NCI-H146 (cell line): ENCODE measurements at places on chromosomes 5 and 9.

- DNase-seq, result no peak
Measured at GRCh38 chr9:124513376-124513994, 6.3 kb upstream of the NR5A1 start.

- DNase-seq, result peak; percentile 16
Measured at GRCh38 chr5:53110156-53110555, 599 bp upstream of the MOCS2 start.

DNA sequence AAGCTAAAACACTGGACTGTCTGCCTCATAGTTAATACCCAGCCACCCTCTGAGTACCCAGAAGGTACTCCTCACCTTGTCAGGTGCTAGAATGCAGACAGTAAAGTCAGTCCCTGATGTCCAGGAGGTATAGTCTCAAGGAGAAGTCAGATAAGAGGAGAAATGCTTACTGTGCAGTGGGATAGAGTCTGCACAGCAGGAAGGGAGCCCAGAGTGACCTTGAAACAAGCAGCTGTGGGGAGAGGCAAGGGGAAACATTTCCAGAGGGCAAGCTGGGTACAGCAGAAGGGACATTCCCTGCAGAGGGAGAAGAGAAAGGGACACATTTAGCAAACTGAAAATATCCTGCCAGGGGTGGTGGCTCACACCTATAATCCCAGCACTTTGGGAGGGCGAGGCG lies 122.7 kb downstream of the GCNT1 start:
- peak; percentile 6 for DNase-seq

- DNase-seq, result no peak
Measured at GRCh38 chr5:120463006-120463680, 957 bp upstream of the PRR16 start.

DNA sequence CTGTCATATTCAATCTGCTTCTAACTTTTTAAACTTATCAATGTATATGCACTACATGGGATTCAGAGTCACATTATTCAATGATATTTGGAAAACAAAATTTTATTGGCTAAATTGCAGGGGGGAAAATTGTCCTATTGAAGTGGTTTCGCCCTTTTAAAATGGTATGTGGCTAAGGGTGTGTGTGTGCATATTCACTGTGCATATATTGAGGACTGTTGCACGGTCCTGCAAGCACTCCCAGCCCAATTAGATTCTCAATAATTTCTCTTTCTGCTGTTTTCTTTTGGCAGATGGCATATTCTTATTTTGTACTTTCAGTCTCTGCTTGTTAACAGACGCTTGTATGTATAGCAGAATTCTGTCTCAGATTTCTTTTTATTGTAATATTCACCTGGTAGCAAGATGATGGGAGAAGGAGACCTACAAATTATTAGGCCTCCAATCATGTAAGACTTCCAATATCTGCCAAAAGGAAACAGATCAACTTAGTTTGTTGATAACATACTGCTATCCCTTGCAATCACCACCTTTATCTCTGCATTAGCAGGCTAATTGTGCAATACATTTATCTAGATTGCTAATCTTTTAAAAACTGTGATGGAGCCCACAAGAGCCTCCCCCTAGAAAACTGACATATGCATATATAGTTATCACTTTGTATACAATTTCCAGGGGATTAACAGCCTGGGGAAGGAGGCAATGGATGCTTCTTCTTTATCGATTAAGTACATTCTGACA lies 411.5 kb downstream of the PLK2 start:
- DNase-seq, result no peak

DNA sequence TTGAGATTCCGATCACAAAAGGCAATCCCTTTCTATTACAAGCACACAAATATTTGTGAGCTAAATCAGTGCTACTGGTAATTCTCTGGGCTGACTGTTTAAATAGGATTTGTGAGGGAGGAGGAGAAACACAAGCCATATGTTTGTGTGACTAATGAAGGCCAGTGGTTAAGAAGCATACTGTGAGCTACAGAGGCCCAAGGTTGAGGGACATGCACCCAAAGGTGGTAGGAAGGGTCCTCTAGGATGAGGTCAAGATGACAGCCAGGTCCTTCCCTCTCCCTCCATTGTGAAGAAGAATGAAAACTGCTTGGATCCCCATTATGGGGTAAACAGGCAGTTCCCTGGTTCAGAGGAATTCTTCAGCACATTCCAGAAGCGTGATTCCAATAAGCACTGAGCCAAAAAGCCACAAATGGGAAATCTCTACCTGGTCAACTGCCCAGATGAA lies 83.9 kb downstream of the SPOCK1 start:
- no peak for DNase-seq

- DNase-seq, result no peak
Measured at GRCh38 chr9:77561331-77562018, 86.6 kb downstream of the GNA14 start.

- no peak for DNase-seq
Measured at GRCh38 chr5:179413086-179413690, 67.9 kb upstream of the ADAMTS2 start.

DNA sequence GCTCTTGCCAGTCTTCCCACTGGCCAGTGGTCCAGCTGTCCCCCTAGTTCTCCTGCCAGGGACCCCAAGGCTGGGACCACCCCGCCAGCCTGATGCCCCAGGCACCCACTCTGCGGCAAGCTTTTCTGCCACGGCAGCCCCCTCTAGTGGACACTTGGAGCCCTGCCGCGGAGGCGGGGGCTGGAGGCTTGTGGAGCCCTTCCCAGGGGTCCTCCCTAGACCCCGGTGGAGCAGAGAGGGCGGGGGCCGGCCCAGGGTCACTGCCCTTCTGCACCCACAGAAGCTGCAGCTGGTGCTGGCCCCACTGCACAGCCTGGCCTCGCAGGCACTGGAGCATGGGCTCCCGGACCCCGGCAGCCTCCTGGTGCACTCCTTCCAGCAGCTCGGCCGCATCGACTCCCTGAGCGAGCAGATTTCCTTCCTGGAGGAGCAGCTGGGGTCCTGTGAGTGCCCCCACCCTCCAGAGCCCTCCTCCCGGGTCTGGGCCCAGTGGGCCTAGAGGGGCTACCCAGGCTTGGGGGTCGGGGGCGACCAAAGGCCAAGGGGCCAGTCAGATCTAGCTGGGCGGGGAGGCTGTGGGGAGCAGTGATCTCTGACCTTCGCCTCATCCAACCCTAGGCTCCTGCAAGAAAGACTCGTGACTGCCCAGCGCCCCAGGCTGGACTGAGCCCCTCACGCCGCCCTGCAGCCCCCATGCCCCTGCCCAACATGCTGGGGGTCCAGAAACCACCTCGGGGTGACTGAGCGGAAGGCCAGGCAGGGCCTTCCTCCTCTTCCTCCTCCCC lies 9.1 kb downstream of the EGFL7 start:
- no peak for DNase-seq

DNA sequence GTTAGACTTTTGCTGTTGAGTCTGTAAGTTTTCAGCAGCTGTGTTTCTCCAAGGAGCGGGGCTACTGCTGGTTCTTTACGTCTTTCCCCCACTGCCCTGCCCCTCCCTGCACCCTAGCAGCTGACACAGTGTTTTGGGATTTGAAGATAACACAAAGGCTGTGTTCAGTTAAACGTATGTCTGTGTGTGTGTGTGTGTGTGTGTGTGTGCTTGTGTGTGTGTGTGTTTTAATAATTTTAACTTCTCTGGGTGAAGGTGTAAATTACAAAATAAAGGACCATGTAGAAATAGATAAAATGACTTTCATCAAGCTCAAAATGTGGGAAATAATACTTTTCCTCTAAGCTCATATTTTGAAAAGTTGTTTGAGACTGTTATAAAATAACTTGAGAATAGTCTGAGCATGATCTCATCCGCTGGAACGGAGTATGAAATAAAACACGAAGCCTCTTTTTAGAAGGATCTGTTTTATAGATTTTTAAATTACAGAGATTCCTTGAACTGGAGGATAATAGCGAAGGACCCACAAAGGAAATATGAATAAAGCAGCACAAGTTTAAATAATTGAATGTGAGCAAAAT lies 10.9 kb downstream of the ABL1 start:
- DNase-seq, result no peak

DNA sequence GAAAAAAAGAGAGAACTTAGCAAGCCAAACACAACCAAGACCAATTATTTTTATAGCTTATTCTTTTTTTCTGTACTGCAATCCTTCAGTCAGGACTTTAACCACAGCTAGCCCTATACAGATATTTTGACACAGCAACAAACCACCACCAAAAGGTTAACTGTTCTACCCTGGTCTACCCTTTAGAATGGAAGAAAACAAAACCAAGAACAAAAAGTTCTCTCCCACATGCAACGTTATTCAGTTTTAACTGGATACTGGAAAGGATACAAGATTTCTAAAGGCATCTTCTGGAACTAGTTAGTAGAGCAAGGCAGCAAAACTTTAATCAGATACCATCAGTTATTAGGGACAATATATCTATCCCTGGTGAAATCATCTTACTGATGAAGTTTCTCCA lies 32.6 kb downstream of the ECPAS start:
- no peak for DNase-seq

DNA sequence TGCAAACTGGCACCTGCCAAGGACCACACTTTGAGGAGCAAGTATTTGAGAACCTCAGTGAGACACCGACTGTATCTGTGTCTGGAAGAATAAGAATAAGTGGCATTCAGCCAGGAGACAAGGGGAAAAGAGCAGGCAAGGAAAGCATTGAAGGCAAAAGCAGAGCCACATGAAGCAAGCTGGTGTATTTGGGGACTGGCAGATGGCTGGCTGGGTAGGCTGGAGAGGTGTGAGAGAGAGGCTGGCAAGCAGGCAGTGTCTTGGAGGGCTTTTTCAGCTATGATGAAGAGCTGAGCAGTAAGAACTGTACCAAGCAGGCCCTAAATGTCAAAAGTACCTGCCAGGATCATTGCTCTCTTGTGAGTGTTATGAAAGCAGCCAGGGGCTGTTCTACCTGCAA lies 14.1 kb upstream of the C5orf58 start:
- no peak for DNase-seq

GRCh38 chr9:124217836-124218437 lies 39.8 kb upstream of the NEK6 start:
- DNase-seq, result no peak

- DNase-seq, result no peak
Measured at GRCh38 chr5:78411586-78411985, 51.2 kb downstream of the SCAMP1 start.

GRCh38 chr5:18111906-18112465 lies 477.7 kb downstream of the TAF11L14 start:
- no peak for DNase-seq

DNA sequence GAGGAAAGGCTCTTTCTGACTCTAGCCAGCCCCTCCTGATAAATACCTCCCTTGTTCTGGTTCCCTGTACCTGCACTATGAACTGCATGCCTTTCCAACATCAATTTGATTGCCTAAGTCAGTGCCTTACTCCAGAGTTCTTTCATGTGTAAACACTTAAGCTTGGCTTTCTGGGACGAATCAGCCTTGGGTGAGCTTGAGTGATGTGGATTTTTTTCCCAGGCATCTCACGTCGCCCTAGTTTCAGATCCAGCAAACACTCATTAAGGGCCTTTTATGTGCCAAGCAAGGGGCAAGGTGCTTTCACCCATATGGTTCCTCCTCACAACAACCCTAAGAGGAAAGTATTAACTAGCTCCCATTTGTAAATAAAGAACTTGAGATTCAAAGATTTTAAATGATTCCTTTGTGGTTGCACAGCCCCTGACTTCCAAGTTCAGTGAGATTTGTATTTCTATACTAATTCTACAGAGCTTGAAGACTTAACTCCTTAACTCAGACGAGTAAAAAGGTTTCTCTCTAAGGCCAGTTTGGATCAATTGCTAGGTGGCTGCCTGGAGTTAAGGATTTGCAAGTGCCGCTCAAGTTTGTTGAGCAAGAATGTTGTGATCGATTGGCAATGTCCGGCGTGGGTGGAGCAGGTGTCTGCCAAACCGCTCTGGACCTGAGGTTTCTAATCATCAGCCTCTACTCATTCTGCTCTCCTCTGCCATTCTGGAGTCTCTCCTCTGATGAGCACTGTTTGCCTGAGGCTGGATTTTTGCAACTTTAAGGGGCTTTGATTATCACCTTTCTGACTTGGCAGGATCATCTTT lies 20.2 kb upstream of the TJP2 start:
- DNase-seq, result no peak

GRCh38 chr5:135487839-135488514 lies 35.8 kb upstream of the TIFAB start:
- no peak for DNase-seq

- DNase-seq, result no peak
Measured at GRCh38 chr5:31824869-31825517, 186.1 kb downstream of the PDZD2 start.

- no peak for DNase-seq
Measured at GRCh38 chr5:149735066-149735465, 5.0 kb downstream of the PPARGC1B start.

GRCh38 chr9:98765256-98765655 lies 31.1 kb downstream of the ANKS6 start:
- DNase-seq, result peak; percentile 29

GRCh38 chr5:139964994-139965565 lies 78.0 kb downstream of the NRG2 start:
- no peak for DNase-seq

GRCh38 chr5:38445374-38446028 lies 110.9 kb downstream of the LIFR start:
- DNase-seq, result no peak

DNA sequence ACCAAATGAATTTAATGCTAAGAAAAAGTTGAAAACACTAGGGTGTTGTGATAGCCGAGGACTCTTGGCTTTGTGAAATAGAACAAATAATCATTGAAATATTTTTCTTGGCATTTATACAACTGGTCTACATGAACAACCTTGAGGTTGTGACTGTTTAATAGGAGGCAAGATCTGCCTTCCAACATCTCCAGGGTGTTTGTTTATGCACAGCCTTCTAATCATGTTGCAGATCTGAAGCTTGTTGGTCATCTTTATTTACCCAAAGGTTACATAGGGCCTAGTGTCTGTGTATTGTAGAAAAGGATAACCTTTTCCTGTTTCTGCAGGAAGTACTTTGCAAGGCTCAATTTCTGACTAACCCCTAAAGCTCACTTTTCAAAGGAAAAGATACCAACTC lies 65.2 kb upstream of the RANBP3L start:
- DNase-seq, result no peak

DNA sequence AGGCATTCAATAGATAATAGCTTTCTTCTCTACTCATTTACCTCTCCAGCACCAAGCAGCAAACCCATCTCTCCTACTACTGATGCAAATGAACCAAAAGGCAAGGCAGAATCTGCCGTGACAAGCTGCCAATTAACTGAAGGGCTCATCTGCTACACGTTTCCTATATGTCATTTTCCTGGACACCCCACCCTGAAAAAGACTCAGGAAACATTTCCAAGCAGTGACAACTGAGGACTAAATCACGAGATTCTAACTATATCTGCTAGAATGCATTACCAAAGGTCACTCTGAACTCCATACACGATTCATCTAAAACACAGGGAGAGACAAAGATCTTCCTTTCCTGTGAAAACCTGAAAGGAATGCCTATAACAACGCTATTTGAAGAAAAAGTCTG lies 12.9 kb downstream of the PLPP1 start:
- DNase-seq, result no peak

DNA sequence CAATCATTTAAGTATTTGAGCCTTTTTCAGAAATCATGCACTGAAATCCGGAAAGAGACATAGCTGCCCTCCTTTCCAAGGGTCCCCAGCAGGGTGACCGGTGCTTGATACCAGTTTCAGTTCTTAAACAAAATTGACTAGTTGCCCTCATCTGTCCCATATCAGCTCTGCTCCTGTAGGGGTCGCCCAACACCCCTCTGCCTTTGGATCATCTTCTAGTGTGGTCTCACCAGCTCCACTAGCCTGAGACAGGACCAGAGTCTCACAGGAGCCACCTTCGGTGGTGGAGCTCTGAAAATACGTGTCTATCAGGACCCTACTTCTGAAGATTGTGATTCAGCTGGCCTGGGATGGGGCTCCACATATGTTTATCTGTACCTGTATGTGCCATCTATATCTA lies 428.2 kb downstream of the ENC1 start:
- DNase-seq, result peak; percentile 45

GRCh38 chr9:137650259-137650658 lies 31.5 kb downstream of the EHMT1 start:
- DNase-seq, result no peak
